ENCODE measurements at places on chromosomes 11 and 22.

DNA sequence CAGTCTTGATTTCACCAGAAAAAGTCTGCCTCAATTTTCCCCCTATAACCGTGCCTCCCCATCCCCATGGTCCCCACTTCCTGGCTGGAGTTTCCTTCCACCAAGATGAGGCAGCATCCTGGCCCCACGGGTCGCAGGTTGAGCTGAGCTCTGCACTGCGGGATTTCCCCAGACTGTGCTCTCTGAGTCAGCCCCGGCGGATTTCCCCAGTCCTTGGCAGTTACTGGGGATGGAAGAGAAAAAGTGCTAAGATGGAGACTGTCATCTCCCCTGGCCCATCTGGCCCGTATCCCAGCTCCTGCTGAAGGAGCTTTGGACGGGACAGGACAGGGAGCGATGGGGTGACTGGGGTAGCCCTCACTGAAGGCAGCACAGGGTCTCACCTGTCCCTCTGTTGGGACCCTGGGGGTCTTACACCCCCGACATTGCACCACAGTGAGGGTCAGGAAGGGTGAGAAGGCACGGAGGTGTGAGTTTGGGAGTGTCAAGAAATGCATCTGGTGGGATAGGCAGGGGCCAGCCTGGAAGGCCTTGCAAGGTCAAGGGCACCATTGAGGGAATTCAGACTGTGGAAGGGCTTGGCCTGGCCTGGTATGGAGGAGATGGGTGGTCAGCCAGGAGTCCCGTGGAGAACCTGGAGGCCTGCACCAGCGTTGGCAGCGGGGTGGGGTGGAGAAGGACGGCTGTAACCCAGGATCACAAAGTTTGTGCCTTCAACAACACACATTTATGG is 36.5 kb downstream of the NADSYN1 start:
- DNase-seq = no peak

DNA sequence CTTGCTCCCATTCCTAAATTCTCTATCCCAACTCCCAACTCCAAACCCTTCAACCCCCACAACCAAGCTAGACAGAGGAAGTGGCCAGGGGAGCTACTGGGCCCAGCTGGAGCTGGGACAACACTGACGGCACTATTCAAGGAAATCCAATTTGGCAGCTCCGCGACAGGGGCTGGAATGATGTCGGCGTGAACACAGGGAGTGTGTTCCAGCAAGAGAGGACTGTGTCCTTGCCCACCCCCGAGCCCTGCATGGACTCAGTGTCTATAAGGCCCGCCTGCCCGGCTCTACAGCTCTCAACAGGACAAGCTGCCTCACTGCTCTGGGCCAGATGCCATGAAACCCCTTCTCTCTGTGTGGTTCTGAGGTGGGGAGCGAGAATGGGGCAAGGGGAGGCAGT is 11.3 kb downstream of the PCSK7 start:
- DNase-seq = no peak

- no peak for DNase-seq
Measured at GRCh38 chr11:17604915-17605233, 57.8 kb downstream of the OTOG start.

DNA sequence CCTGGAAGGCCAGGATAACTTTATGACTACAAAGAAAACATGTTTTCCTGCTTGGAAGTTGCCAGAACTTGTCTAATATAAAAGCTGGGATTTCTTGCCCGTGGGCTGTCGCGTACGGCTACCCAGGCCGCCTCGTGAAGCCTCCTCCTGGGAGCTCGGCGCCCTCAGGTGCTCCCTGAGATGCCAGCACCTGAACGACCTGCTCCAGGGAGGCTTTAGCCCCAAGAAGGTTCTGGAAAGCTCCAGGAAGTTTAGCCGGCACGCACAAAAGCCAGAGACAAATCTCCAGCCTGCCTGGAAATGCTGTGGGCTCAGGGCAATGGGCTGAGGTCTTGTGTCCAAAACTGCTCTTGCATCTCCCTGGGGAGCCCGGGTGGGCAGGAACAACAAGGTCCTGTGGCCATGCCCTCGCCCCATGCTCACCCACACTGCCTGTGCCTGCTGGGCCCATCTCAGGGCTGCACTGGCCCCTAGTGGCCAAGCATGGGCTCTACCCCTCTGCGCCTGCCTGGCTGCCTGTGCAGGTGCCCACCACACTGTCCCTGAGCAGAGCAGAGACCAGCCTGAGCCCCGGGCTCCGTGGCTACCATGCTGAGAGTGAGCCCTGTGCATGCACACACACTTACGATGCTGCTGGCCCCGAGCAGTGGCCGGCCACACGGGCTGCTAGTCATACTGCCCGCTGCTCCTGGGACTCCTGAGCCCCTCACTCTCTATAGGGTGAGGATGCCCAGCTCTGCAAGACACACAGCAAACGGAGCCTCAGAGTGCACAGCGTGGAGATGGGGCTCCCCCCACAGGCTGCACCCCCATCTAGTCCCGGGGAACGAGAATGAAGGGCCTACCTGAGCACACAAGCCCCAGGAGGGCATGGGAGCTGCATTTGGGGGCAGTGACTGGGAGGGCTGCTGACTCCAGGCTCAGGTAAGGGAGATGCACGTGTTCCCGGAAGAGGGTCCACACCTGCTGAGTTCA is 4.9 kb upstream of the CELSR1 start:
- peak; percentile 56 for DNase-seq

DNA sequence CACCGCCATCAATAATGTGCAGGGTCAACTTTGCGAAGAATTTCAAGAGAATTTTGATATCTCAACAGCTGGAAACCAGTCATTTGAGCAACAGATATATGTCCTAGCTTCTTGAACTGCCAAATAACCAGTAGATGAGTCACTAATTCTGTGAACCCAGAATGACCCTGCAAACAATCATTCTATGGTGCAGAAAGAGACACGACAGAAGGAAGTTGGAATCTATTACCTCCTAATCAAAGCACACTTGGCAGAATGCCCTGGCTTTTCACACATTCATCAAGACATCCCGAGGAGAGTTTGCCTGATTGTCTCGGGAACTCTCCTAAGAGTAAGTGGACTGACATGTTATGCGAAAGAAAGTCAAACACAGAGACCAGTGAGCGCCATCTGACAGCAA is 621.1 kb downstream of the OPCML start:
- no peak for DNase-seq

DNA sequence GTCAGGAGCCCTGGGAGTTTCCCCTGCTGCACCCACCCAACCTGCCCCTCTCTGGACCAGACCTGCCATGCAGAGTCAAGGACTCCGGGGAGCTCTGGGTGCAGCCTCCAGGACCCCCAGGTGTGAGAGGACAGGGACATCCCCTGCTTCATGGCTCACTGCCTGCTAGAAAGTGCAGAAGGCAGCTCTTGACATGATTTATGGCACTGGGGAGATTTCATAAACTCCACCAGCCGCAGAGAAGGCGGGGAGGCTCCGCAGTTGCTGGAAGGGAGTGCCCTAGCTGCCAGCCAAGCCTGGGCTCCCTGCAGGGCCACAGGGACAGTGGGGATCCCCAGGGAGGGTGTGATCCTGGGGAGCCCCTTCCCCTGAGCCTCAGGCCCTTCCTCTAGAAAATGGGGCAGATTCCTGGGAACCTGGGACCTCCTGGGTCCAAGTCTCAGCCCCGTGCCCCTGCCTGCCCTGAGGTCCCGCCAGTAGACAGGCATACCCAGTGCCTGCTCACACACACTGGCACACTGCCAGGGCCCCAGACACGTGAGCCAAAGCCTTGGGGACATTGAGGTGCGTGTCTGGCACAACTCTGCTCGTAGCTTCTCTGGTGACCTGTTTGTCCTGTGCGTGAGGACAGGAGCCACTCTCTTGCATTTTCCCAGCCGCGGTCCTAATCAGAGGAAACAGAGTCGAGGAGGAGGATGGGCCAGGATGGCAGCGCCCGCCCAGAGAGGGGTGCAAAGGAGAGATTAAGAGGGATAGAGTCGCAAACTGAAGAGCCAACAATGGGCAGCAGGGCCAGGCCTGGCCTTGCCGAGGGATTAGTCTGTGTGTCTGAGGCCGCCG is 13.8 kb downstream of the CABP7 start:
- DNase-seq = no peak

GRCh38 chr11:62706850-62707247 is 375 bp downstream of the BSCL2 start:
- DNase-seq = no peak

Measured in activated effector memory CD4-positive, alpha-beta T cell treated with Interleukin-2 at 50 U/mL for 16 hours (primary cell).